Femur (tissue), 1 donor: ENCODE measurements at places on chromosomes 6 and 20.

- DNase-seq = peak; percentile 93
Measured at GRCh38 chr20:3686867-3687321, 5.1 kb upstream of the ADAM33 start.

DNA sequence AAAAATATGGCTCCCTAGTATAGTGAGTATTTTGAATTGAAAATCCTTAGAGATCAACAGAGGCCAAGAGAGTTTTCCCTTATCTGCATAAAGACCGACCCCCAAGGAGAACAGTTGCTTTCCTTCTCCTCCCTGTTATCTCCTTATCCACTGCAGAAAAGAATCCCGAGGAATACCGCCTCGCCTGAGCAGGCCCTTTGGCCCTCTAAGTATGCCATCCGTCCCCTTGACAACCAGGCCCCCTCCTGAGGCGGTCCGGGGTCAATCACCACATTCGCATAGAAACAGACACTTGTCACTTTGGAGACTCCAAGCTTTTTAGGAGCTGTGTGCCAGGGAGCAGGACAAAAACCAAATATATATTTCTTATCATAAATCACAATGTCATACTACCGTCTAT, 15.9 kb upstream of the GGTLC1 start:
- DNase-seq = no peak

DNA sequence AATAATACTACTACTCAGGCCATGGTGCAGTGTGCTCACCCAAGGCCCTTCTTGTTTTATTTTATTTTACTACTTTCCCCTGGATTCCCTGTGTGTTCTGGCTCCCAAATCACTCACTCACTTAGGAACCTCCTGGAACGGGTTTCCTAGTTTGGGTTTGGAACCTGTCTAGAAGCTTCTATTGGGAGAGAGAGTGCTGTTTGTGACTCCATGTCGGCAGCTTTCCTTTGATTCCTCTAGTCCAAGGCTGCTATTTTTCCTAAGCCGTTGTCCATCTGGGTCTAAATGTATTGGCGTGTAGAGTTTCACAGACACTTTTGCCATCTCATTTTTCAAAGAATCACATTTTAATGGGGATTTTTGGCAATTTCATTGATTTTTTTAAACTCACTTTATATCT, 70.8 kb downstream of the FOXA2 start:
- DNase-seq = no peak

DNA sequence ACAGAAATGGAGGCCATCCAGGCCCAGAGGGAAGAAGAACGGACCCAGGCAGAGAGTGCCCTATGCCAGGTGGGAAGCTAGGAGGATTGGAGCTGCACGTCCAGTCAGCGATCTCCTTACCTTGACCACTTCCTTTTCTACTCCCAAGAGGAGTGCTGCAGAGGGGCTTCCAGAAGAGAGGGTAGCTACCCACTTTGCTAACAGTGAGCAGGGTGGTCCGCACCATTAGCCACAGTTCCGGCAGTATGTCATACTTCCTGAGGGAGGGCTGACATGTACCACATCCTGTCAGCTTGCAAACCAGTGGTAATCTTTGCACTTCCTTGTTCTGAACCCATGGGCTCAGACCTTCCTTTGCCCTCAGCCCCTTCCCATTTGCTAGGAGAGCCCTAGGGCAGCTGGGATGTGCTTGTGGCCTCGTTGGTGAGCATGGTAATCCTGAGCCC, 35.4 kb downstream of the CEP250 start:
- DNase-seq = peak; percentile 28
